ENCODE measurements at places on chromosomes 7 and 10.

DNA sequence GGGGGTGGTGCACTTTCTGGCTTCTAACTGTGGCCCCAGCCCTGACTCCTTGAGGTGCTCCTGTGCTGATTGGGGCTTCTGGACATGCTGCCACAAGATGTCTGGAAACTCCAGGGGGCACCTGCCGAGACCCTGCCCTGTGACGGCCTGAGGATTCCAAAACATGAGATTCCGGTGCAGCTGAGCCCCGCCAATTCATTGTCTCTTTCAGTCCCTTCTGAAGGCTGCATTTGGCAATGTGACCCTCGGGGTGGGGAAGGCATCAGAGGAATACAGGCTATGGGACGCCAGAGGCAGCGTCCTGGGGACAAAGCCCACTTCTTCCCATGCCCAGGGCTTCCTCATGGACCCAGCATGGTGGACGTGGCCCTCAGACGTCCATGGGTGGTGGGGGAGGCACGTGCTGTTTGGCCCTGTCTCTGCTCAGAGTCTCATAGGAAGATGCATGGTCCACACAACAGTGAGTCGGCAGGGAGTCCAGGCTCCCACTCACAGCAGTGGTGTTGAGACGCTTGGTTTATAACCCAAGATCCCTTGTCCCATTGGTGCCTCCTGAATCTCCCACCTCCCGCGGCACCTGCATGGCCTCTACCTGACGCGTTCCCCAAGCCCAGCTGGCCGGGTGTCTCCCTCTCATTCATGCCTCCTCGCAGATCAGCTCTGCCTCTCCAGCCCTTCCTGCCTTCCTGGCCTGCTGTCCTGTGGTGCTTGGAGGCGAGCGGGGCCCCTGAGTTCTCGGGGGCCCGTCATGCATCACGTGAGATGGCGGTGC is 129.9 kb downstream of the WDR37 start:
- DNase-seq: no peak

GRCh38 chr10:29257106-29257783 is 31.6 kb upstream of the LYZL1 start:
- no peak for DNase-seq

DNA sequence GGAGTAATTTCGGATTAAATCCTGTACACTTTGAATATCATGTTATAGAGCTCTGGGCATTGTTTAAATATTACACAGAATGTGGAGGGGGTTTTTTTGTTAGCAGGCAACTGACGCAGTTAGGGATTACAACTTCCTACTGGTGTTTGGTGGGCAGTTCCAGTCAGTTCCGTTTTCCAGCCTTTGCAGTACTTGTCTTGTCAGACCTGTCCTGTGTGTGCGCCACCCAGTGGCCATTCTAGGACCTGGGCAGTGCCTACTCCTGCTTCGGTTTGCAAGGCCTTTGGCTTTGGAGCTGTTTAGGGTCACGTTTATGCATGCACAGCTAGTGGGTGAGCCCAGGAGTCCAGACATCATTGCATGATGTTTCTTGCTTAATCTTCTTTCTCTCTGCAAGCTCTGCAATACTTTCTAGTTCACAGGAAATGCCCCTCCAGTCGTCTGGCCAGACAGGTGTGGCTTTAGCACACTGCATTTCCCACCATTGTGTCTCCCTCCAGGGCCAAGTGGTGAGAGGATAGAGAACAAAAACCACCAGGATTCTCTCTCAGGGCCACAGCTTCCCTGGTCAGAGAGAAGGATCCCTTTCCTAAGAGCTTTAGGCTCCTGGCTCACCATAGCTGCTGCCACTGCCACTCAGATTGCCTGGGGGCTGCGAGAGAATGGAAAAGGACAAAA is 96.5 kb upstream of the TARP start:
- peak; percentile 55 for DNase-seq

DNA sequence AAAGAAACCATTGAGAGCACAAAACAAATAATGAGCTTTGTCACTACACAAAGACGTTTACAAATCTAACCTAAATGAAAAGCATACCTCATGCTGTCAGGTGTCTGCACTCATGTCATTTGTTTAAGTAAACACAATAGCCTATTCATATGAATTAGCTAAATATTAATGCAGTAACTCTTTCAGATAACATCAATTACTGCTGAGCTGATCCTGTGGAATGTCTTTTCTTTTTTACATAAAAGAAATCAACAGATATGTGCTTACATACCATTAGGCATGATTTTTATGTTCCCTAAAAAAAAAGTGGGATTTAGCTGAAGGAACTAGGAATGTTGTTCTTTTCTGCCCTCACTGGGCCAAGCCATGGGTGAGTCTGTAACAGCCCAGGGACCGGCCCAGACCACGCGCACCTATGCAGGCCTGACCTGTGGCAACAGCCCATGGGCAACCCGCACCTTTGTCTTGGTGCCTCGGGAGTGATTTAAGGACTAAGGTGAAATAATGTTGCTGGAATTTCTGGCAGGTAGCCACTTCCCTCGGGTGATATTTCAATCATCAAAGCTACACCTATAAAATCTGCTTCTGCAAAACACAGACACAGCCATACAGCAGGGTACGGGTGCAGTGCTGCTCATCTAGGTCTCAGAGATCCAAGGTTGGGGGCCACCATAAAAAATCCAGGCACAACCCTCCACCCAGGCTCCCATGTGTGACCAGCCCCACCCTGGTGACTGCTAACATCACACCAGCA is 44.6 kb downstream of the FGFR2 start:
- DNase-seq: no peak

GRCh38 chr10:42999385-43000020 is 77.4 kb upstream of the RET start:
- no peak for DNase-seq
